ENCODE measurements at places on chromosomes 1 and 21. TPM values are rescaled to one million over a fixed set of nuclear protein-coding genes. Genes with fewer than 3 reads are reported as not detected.
A peak's percentile ranks its signal among the peaks of the same experiment; 100 is the strongest.

- no peaks in the 10 kb centered on the region for H3K4me1 ChIP-seq
- H3K27ac ChIP-seq = no peak overlapping the region
- no peaks in the 10 kb centered on the region for H3K27me3 ChIP-seq
- peak; percentile 89 for DNase-seq
Measured at GRCh38 chr1:7334475-7335035, 436.5 kb upstream of the VAMP3 start.

DNA sequence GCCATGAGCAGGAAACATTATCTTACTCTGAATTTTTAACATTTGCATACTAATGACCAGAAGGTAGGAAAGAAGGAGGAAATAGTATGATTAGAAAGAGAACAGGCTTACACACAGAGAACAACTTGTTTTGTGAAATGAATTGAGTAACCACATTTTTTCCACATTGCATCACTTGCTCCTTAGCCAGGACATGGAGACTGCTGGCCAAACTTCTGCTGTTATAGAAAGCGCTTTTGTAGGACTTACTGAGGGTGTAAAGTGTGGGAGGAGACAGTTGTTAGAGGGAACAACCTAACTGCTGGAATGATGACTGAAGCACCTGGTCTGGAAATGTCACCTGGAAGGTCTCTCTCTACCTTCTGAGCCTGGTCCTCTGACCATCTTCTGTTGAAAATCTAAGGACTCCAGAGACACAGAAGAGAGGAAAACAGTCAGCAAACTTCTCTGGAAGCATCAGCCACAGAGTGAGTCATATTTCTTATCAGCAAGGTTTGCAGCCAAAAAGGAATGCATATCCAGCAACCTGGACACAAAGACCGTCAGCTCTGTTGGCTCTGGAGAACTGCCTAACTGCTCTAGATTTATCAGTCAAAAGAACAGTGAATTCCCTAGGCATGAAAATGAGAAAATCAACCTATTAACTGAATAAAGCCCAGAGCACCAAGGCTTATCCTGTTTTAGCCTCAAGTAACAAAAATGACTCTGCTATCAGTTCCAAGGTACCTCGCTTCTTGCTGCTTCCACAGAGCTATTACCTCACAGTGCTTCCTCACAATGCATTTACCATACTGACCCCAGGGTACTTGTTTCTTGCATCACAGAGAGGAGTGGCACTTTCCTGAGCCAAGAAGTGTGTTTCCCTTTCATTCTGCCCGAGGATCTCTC lies 88.0 kb upstream of the SLFNL1 start:
- H3K36me3 ChIP-seq = peaks cover 10% of the 10 kb centered on the region
- peaks cover 5% of the 10 kb centered on the region for H3K4me1 ChIP-seq

DNA sequence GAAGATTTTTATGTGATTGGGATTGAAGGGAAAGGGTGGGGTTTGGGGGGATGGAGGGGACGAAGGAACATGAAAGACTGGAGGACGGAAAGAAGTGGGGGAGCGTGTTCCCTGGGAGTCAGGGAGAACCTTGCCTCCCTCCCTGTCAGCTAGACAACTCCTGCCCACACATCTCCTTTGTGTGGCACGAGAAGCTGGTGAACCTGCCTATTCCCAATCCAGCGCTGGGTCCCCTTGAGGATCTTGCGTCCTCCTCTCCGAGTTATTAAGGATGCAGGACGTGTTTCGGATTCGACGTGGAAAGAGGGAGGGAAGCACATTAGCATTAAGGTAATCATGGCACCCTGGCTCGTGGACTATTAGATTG lies 1.4 kb downstream of the LRRC7 start:
- DNase-seq = peak; percentile 35
- peak overlapping the region; percentile 54 for H3K4me3 ChIP-seq
- H3K27ac ChIP-seq = no peak overlapping the region
- H3K27me3 ChIP-seq = peaks cover 3% of the 10 kb centered on the region

The PPIE gene
- 58.6 TPM for total RNA-seq
